ENCODE measurements at places on chromosomes 1 and 21. TPM values are rescaled to one million over a fixed set of nuclear protein-coding genes. Genes with fewer than 3 reads are reported as not detected.

- no peak for DNase-seq
Observed at GRCh38 chr1:27569506-27570291, 34.2 kb downstream of the AHDC1 start.

GRCh38 chr21:31457675-31458074 lies 113.6 kb upstream of the TIAM1 start:
- DNase-seq: no peak

DNA sequence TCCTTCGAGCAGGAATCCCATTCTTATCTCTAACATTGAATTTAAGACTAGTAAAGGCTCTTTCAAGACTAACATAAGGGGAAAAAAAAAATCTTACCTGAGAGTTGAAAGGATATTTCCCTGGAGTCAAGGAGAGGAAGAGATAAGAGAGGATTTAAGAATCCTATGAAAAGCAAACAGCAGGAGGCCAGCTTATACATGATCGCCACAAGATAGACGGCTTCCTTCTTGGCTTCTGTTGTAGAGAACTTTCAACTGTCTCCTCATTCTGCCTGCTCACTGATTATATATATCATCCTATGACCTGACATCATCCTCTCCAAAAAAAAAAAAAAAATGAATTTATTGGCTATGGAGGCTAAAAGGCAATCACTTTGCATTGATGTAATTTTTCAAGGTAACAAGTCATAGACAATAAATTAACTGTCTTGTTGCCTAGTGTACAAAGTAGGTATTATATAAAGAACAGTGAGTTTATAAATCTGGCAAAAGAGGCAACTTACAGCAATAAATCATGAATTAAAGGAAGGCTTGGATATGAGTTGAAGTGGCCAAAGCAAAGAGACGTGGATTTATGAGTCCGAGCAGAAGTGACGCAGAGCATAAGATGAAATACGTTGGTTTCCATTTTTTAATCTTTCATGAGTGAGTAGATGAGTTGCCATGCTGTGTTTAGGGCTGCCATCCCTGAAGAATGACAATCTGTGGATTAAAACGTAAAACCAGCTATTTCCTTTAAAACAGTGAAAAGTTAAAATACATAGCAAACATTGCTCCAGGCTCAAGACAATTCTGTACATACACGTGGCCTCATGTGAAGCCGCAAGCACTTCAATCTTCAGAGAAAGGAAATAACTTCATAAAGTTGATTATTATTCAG lies at the start of gene UTS2:
TSS of gene UTS2 (minus strand) at position 262 of the 880 bp plus-strand sequence. CDS start at position 200, 62 bp downstream.
- DNase-seq: no peak

DNA sequence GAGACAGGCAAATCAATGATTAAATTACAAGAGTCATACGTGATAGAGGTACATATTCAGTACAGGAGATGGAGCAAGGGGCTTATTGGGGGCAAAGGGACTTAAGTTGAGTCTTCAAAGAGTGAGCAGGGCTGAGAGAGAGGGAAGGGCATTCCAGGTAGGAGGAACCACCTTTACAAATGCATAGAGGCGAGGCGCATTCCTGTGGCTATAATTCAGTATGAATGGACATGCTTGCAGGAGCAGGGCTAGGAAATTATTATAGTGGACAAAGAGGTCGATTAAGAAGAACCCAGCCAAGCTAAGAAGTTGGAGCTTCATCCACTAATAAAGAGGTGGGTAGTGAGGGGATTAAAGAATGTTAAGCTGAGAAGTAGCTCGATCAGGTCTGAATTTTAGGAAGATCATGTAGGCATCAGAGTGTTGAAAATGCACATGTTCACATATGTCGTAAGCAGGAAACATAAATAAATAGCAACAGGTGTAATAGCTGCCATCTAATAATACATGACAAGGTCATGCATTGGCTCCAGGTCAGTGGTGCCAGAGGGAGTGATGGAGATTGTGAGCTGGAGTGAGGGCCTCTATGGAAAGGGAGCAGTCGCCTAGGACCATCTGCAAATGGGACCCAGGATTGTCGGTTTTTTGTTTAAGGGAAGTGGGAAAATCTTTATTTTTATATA lies 12.0 kb upstream of the HNRNPU start:
- no peak for DNase-seq

DNA sequence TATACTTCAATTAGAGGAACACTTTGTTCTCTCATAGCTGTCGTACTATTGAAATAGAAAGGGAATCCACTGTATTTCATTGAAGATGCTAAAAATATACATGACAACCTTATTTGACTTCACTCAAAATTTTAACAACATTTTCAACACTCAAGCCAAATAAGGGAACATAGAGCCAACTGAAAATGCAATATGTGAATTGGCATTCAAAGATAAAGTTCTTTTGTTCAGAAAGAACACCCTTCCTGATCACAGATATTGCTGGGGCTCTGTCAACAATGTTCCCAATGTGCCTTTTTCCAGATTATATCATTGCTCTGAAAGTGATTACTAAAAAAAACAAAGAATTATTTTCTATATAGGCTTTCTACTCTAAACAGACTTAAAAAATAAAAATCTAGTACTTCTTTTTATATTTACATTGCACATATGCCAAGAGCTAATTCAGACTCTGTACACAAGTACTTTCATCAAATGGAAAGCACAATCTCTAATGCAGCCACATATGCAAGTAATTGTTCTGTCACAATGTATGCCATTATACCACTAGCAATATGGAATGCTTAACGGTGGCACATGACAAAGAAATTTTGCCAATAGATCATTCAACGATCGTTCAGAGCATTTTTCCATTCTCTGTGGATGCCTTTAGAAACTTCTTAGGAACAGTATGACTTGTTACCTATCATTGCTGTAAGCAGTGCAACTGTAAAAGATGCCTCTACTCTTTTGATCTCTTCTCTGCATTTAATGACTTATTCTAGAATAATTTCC lies 171.0 kb downstream of the EIF4G3 start:
- no peak for DNase-seq

- no peak for DNase-seq
Observed at GRCh38 chr1:228867951-228868730, 132.9 kb downstream of the RHOU start.

- no peak for DNase-seq
Observed at GRCh38 chr1:30417001-30417700, 306.2 kb downstream of the MATN1 start.

DNA sequence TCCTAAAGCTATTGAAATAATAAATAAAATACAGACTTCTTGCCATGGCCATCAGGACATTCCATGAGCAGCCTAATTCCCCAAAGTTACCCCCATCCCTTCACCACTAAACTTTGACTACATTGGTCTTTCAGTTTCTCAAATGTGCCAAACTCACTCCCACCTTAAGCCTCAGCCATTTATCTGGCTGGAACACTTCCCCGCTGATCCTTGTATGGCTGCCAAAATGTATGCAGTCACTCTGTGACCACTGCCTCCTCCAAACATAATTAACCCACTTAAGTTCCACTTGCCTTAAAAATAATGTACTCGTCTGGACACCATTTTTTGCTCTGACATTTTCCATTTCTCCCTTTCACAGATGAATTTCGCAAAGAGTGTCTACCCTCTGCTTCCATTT lies 407.4 kb downstream of the NTNG1 start:
- no peak for DNase-seq

DNA sequence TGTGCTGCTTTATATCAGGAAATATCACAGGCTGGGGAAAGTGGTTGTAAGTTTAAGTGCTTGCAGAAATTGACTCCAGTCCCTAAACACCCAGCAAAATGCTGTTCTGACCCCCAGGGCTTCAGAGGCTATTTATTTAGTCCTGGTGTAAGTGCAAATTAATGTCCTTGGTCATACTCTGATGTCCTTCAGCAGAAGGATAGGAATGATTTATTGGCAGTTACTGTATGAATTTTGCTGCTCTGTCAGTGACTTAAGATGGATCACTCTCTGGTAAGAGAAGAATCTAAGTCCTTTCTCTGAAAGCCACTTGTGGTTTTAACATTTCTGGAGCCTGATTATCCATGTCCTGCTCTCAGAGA lies 21.9 kb downstream of the FAM20B start:
- no peak for DNase-seq

- no peak for DNase-seq
Observed at GRCh38 chr1:4018466-4019146, 118.5 kb upstream of the C1orf174 start.

DNA sequence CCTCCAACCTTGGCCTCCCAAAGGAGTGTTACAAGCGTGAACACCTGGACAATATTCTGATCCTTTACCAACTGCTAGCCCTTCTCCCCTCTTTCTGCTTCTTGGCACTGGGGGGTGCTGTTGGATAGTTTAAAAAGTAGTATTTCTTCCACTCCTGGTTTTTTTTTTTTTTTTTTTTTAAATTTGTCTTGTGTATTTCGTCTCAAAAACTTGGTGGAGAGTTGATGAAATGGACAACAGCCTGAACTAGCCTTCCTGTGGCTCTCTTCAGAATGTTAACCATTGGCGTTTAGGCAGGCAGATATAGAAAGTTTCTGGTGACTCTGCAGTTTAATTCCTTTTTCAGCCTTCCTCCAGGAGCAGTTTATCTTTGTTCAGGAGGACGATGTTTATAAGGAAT lies 69.7 kb upstream of the USP24 start:
- DNase-seq: no peak

GRCh38 chr1:88774151-88774556 lies 90.1 kb downstream of the PKN2 start:
- no peak for DNase-seq

DNA sequence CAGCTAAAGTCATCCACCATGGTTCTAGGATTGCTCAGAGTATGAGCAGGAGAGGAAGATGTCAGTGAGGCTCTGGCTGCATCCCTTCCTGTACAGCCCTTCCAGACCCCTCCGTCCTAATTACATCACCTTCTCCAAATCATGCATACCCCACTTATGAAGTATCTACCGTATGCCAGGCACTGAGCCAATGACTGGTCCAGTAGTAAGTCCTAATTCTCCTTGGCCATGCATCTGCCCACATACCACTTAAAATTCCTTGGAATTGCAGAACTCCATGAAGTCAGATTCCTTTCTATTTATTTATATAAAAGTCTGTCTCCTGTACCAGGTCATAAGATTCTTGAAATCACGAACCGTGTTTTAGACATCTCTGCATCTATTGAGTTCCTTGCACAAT lies 106.1 kb downstream of the SEC16B start:
- no peak for DNase-seq

DNA sequence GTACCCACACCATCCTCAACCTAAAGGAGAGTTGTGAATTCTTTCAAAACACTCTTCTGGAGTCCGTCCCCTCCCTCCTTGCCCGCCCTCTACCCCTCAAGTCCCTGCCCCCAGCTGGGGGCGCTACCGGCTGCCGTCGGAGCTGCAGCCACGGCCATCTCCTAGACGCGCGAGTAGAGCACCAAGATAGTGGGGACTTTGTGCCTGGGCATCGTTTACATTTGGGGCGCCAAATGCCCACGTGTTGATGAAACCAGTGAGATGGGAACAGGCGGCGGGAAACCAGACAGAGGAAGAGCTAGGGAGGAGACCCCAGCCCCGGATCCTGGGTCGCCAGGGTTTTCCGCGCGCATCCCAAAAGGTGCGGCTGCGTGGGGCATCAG lies 638 bp upstream of the OLIG2 start:
- no peak for DNase-seq

DNA sequence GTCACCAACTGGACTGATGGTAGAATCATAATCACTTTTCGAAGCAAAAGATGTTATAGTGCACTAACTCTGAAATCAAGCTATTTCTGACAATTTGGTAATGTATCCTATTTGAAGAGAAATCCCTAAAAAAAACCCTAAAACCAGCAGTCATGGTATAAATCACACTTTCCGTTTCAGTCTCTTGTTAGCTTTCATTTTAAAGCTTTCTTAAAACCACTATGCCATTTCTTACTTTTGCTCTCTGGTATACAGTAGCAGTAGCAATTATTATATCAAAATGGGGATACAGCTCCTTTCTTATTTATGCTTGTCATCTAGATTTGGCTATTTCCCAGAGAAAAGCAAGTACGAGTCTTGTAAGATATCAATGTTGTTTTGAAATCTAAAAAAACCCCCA lies 323.3 kb downstream of the KCTD3 start:
- DNase-seq: no peak

DNA sequence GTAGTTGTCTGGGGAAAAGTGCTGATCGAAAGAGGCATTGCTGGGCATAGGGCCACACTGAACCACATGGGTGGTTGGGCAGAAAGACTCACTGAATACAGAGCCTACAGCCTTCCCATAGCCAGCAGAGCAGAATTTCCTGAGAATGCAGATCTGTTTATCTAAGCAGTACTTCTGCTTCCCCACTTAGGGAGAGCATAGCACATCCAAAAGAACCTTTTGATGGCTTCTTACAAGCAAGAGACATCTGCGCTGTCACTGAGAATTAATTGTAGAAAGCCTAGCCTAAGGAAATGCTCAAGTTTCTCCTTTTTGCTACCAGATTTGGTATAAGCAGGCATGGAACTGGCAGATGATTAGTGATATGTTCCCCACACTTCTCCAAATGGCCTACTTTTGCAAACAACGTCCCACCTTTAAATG lies 13.0 kb upstream of the KLHDC8A start:
- no peak for DNase-seq

- no peak for DNase-seq
Observed at GRCh38 chr1:97505289-97505688, 415.5 kb downstream of the DPYD start.

- DNase-seq: no peak
Observed at GRCh38 chr1:200224315-200224714, 185.5 kb downstream of the ZNF281 start.

GRCh38 chr1:7646981-7647901 lies 123.9 kb upstream of the VAMP3 start:
- DNase-seq: no peak

DNA sequence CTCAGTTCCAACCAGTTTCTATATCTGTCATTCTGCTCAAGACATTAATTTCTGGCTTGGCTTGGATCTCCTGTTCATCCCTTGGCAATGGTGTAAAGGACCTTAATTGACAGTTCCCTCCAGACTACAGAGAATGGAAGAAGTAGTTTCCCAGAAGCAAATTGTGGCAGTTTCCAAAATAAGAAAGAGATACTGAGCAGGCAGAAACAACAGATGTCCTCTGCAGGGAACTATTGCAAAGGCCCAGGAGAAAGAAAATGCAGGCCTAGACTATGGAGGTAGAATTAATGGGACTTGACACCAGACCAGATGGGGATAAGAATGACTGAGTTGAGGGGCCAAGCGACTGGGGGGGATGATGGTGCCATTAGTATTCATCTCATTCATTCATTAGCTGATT lies 6.1 kb upstream of the AK2 start:
- DNase-seq: no peak

- DNase-seq: no peak
Observed at GRCh38 chr1:232012773-232013386, 386.3 kb downstream of the DISC1 start.

- no peak for DNase-seq
Observed at GRCh38 chr21:35850029-35850428, 210.3 kb downstream of the SETD4 start.

The BACE2 gene
- total RNA-seq: 78.8 TPM

The HTR1D gene
- 3.7 TPM for total RNA-seq

The BEND5 gene
- total RNA-seq: 2.2 TPM

The EXTL1 gene
- 4.3 TPM for total RNA-seq

The SPATA21 gene
- total RNA-seq: not detected

The PARP1 gene
- 43.9 TPM for total RNA-seq

The FCRL5 gene
- not detected for total RNA-seq

The GLMN gene
- 8.0 TPM for total RNA-seq

The FBXO2 gene
- total RNA-seq: 1.6 TPM

The GPR157 gene
- 8.2 TPM for total RNA-seq

The FABP3 gene
- total RNA-seq: 51.8 TPM

The TNFSF4 gene
- total RNA-seq: 0.54 TPM

The OR2T35 gene
- total RNA-seq: not detected

The LCA5L gene
- 0.92 TPM for total RNA-seq

The MIXL1 gene
- total RNA-seq: 0.17 TPM
